ENCODE measurements at places on chromosomes 12 and 14.

DNA sequence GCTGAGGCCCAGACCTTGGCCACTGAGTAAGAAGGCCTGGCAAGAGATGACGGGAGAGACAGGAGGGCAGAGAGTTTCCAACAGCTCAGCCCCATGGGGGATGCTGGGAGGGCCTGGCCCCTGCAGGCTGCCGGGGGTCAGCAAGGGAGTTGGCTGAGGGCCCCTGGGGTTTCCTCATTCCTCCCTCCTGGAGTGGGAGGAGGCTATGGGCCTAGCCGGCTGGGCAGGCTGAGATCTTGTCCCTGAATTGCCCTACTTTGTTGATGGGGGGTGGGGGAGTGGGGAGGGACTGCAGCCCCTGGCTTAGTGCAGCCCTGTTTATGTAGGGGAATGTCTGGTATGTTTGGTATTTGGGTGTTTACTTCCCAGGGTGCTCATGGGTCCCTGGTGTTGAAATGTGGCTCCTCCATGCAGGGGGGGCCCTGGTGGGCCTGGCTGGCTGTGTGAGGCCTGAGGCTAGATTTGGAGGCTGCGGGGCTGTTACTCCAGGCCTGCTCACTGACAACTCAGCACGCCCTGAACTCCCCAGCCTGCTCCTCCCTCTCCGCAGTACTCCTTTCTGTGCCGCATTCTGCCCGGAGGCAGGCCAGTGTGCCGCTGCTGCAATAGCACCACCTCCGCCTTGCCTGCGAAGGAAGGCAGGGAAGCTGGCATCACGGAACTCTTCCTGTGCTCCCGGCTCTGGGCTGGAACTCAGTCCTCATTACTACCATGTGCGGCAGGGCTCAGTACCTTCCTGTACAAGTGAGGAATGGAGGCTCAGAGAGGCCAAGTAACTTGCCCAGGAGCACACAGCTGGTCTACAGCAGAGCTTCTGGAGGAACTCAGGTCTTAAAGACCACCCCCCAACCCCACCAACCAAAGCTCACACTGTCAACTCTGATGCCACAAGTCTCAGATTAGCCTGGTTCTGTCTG lies 25.3 kb downstream of the JDP2 start:
- H3K27me3 ChIP-seq, result peaks cover 2% of the 10 kb centered on the region
- DNase-seq, result peak; percentile 74
- H3K36me3 ChIP-seq, result peaks cover 6% of the 10 kb centered on the region

DNA sequence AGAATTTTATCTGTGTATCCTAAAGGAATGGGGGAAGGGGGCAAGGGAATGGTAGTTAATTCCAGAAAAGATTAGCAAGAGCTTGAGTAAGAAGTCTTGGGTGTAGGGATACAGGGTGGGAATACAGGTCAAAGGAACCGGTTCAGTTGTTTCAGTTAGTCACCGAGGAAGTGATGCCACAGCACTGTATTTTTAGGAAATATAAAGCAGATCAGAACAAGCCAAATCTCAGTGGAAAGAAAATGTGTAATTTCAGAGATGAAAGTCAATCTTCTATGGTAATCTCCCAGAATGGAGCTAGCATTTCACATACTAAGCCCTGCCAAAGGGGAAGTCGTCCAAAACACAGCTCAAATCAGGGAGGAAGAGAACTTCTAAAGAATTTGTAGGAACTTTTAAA lies 4.7 kb upstream of the TUBA1C start:
- no peak overlapping the region for H3K4me3 ChIP-seq
- no peak for DNase-seq
- no peaks in the 10 kb centered on the region for H3K36me3 ChIP-seq

GRCh38 chr12:92827836-92828431 lies 101.2 kb downstream of the EEA1 start:
- H3K27me3 ChIP-seq, result no peaks in the 10 kb centered on the region
- H3K4me3 ChIP-seq, result no peak overlapping the region
- H3K27ac ChIP-seq, result no peak overlapping the region
- peaks cover 14% of the 10 kb centered on the region for H3K36me3 ChIP-seq
- DNase-seq, result peak; percentile 18
- no peaks in the 10 kb centered on the region for H3K4me1 ChIP-seq

DNA sequence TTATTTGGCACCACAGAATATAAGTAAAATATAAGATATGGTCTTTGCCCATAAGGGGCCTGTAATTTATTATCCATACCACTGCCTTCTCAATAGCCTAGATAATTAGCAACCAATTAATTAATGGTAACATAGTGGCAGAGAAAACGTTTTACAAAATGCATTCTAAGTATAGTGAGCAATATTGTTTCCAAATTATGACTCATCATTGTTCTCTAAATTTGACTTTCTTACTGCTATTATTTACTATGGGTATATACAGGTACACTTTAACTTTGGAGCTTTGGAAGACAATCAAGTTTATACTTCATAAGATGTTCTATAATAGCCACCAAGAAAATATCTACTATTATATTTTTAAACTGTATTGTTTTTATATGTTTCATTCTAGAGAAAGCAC lies 26.7 kb downstream of the DCP1B start:
- H3K27me3 ChIP-seq, result no peaks in the 10 kb centered on the region
- H3K27ac ChIP-seq, result no peak overlapping the region
- no peak for DNase-seq
- H3K4me1 ChIP-seq, result peaks cover 24% of the 10 kb centered on the region

DNA sequence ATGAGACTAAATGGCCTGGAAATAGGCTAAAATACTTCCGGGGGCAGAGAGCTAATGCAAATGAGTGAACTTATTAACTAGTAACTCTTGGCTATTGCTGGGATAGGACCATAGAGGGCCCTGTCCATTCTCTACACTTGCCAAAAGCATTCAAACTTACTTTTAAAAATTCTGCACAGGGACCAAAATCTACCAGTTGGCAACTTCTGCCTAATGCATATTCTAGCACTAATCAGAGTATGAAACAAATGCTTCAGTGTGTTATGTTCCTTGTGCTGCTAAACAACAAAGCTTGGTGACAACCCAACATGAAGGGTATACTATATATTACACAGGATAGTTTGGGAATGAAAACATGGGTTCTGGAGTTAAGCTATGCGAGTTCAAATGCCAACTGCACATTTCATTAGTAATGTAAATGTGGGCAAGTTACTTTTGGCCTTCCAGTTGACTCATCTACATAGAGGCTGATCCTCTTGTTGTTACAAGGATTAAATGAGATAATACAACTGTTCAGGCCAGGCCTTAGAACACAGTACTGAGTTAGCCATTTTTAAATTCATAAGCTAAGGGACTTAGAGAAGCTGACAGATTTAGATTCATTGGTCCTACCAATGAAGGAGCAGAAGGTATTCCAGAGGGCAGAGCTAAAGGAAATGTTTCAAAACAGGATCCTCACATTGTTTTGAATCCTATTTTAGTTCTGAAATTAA lies 32.4 kb downstream of the HIGD1C start:
- H3K27me3 ChIP-seq, result no peaks in the 10 kb centered on the region
- peaks cover 25% of the 10 kb centered on the region for H3K36me3 ChIP-seq
- no peaks in the 10 kb centered on the region for H3K4me1 ChIP-seq
- H3K4me3 ChIP-seq, result no peak overlapping the region
- no peak for DNase-seq

- DNase-seq, result peak; percentile 15
- peaks cover 19% of the 10 kb centered on the region for H3K36me3 ChIP-seq
- H3K27ac ChIP-seq, result no peak overlapping the region
- no peaks in the 10 kb centered on the region for H3K4me1 ChIP-seq
- no peak overlapping the region for H3K4me3 ChIP-seq
Measured at GRCh38 chr14:31837031-31837430, 240.1 kb upstream of the ARHGAP5 start.

- H3K4me1 ChIP-seq, result peaks cover 40% of the 10 kb centered on the region
- H3K36me3 ChIP-seq, result no peaks in the 10 kb centered on the region
- H3K27me3 ChIP-seq, result peaks cover 13% of the 10 kb centered on the region
- peak overlapping the region; percentile 70 for H3K27ac ChIP-seq
- no peak for DNase-seq
- no peak overlapping the region for H3K4me3 ChIP-seq
Measured at GRCh38 chr14:93742761-93743160, 45.5 kb downstream of the PRIMA1 start.

GRCh38 chr12:29726321-29726692 lies 57.4 kb downstream of the TMTC1 start:
- H3K27ac ChIP-seq, result peak overlapping the region; percentile 92
- DNase-seq, result no peak
- H3K27me3 ChIP-seq, result no peaks in the 10 kb centered on the region
- no peak overlapping the region for H3K4me3 ChIP-seq
- H3K36me3 ChIP-seq, result peaks cover 5% of the 10 kb centered on the region
- H3K4me1 ChIP-seq, result peaks cover 23% of the 10 kb centered on the region

- H3K4me1 ChIP-seq, result peaks cover 21% of the 10 kb centered on the region
- peaks cover 76% of the 10 kb centered on the region for H3K27me3 ChIP-seq
- H3K4me3 ChIP-seq, result no peak overlapping the region
- DNase-seq, result no peak
Measured at GRCh38 chr12:85277191-85277590, 2.8 kb upstream of the ALX1 start.

- no peak overlapping the region for H3K27ac ChIP-seq
- no peak overlapping the region for H3K4me3 ChIP-seq
- H3K4me1 ChIP-seq, result no peaks in the 10 kb centered on the region
- H3K36me3 ChIP-seq, result no peaks in the 10 kb centered on the region
- no peaks in the 10 kb centered on the region for H3K27me3 ChIP-seq
Measured at GRCh38 chr12:75690296-75690955, 179.0 kb upstream of the KRR1 start.

All from nephron progenitor cell (in vitro differentiated cells).